ENCODE measurements at places on chromosomes 12 and 14.

GRCh38 chr12:62632411-62632918, 165.8 kb downstream of the MON2 start:
- no peak for DNase-seq

- no peak for DNase-seq
Measured at GRCh38 chr14:58963873-58964597, 224.4 kb upstream of the DAAM1 start.

DNA sequence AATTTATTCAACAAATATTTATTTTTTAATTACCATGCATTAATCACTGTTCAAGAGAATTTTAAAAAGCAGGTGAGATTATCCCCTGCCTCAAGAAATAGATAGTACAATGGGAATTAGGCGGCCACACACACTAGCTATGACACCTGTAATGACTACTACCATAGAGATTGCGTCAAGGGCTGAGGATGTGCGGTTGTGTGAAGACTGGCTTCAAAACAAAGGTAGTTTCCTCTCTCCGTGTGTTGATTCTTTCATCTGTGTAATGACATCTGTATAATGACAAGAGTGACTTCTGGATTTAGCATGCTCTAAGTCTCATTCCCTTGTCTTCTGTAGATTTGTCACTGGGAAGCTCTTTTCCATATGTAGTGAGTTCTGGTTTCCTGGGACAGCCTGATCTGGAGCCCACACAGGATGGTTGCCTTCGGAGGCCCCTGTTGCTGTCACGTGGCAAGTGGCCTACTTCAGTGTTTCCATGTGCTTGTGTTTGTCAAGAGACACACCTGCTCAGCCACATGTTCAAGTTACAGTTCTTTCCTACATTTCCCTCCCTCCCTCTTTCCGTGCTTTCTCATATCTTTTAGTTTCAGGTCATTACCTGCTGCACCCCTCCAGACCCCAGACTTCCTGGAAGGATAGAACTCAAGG, 64.3 kb downstream of the GALNT8 start:
- no peak for DNase-seq

- DNase-seq = no peak
Measured at GRCh38 chr12:62523619-62524018, 57.0 kb downstream of the MON2 start.

DNA sequence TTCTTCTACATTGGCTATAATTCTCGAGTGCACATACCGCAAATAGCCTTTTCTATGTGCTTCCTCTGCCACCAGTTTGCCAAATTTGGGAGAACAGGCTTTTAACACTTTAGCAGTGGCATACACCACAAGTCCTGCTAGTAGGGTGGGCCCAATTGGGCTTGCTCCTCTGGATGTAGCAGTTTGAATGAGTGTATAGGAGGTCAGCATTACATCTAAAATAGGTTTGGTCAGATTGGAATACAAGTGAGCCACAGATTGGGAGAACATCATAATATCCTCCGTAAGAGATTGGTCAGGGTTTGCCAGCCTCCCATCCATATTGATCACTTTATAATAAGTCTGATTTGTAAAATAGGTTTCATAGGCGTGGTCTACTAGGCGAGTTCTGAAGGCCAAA, 902 bp downstream of the ABCD2 start:
- no peak for DNase-seq

DNA sequence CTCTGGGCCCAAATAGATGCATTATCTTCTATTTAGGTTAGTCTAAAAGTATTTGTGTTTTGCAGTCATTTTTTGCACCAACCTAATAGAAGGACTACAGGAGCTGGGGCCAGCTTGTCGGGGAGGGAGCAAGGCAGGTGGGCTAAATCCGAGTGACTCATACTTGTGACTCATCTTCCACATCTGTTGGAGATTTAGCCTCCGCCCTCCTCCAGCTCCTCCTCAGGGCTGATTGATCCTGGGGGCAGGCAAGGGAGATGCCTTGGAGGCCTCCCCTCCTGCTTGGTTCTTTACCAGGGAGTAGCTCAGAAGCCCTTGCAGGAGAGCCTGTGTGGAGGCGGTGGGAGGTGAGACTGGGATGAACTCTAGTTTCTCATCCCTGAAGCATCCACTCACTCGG, 27.9 kb downstream of the RHOF start:
- DNase-seq = no peak

DNA sequence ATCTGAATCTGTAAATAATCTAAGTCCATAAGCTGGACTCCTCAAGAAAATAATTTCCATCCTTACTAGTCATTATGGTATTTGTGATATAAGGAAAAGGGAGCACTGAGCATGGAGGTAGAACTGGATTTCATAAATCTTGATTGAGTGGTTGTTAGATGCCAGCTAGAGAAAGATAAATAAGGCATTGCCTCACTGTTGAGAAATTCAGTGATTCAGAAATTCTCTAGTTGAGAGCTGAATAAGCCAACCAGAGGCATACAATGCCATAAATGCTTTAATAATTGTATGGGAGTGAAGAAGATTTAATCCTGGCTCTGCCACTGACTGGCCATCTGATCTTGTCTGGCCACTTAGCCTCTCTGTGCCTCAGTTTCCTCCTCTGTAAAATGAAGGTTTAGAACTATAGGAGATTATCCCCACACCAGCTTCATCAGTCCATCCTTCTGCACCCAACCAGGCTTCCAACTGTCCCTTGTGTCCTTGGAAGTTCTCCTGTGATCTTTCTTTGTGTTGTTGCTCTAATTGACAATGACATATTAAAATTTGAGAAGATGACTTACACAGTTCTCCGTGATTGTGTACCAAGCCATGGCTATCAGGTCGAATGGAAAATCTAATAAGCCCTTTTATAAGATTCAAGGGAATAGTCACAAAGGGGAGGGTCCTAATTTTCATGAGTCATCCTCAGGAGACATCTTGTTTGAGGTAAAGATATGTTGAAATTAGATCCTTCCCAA, 394.3 kb downstream of the EGLN3 start:
- DNase-seq = no peak

- DNase-seq = no peak
Measured at GRCh38 chr12:57343703-57344378, 87.0 kb downstream of the R3HDM2 start.

DNA sequence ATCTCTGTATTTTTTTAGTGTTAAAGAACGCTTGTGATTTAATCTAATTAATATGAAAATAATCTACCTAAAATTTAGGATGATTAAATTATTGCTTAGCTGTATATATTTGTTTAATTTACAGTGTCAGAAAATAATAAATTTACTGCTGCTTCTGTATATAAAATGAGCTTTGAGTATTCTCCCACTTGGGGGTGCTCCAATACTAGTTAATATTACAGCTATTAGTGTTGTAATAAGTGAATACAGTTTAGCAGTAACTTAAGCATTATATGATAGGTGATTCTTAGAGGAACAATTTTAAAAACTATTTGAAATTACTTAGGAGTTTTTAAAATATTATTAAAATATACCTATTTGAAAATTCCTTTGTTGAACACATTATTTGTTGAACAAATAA, 62.2 kb downstream of the PAPOLA start:
- no peak for DNase-seq

- DNase-seq = no peak
Measured at GRCh38 chr14:24938593-24938992, 111.4 kb downstream of the STXBP6 start.

DNA sequence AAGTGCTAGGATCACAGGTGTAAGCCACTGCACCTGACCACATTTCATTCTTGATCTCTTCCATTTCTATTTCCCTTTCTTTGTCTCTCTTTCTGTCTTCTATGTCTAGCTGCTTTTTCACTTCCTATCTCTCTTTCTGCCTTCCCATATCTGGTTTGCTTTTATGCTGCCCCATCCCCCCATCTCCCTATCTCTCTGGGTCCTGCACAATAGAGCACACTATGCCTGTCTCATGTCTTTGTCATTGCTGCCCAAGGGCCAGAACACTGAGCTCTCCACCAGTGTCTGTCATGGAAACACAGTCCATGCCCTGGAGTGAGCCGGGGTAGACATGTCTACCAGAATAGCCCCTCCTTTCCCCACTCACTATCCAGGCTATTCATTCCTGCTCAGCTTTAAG, 12.3 kb upstream of the RARG start:
- no peak for DNase-seq

GRCh38 chr12:119012179-119012578, 30.8 kb downstream of the SRRM4 start:
- no peak for DNase-seq

DNA sequence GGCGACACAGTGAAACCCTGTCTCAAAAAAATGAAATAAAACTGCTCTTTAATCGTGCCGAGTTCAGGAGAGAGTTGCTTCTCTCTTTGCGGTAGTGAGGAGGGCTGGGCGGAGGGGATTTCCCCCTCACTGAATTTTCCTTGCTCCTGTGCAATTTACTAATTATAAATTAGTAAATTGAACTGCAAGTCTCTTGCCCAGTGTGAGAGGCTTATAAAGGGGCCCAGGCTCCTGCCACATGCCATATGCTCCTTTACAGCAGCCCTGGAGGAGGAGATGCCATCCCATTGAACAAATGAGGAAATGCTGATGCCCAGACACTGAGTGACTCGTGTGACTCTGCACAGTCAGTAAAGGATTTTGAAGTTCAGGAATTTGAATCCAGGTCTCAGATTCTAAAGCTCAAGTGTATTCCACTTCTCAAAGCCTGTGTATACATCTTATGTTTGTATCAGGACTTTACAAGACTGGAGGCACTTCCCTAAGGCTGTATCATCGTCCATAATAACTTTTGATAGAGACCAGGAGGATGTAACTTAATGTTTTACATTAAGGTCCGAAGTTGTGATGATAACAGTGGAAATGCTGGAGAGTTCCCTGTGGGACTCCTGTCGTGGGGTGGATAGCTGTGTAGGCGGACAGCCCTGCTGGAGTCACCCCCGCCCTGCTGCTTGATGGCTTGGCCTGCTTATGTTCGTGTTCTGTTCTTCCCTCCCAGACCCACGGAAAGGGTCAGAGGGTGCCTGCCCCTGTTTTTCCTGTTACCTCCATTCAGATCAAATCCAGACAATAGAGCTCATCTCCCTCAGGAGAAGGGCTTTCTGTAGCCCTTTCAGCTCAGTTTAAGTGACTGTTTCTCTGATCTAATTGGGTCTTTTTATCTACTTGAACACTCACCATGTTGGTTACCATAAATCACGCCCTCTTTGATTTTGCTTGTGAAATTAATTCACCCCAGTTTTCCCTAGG, 13.9 kb downstream of the PELI2 start:
- DNase-seq = no peak

DNA sequence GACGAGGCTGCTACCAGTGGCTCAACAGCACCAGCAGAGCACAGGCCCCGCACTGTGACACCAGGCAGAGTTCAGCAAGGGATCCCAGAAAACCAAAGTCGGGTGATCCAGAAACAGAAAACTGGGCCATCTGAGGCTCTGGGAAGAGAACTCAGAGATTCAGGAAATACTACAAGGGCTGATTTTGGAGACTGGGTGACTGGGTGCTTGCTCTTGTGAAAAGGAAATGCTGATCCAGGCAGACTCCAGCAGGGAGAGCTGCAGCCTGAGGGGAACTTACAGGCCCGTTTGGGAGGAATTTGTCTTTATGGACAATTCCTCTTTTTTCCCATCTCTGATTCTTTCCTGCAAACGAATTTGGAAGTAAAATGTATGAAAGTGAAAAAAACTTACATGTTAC, 28.2 kb downstream of the FOXN3 start:
- DNase-seq = no peak

GRCh38 chr12:44960423-44960822, 84.3 kb upstream of the NELL2 start:
- no peak for DNase-seq

GRCh38 chr14:105378199-105378598, 20.1 kb upstream of the TEX22 start:
- no peak for DNase-seq

DNA sequence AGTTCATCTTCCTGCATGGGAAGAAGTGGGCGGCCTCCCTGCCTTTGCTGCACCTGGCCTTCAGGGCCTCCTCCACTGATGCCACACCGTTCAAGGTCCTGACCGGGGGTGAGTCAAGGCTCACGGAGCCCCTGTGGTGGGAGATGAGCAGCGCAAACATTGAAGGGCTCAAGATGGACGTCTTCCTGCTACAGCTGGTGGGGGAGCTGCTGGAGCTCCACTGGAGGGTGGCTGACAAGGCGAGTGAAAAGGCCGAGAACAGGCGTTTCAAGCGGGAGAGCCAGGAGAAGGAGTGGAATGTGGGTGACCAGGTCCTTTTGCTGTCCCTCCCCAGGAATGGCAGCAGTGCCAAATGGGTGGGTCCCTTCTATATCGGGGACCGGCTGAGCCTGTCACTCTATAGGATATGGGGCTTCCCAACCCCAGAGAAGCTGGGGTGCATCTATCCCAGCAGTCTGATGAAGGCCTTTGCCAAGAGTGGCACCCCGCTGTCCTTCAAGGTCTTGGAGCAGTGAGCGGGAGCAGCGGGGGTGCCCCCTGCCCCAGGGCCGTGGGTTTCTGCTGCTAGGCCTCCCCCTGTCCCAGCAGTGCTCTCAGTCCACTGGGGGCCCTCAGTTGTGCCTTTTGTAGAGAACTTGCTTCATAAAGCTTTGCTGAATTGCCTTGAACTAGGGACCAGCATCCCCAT, 12.4 kb downstream of the CBLN3 start:
- no peak for DNase-seq

GRCh38 chr12:124398578-124399227, 103.8 kb downstream of the RFLNA start:
- no peak for DNase-seq

DNA sequence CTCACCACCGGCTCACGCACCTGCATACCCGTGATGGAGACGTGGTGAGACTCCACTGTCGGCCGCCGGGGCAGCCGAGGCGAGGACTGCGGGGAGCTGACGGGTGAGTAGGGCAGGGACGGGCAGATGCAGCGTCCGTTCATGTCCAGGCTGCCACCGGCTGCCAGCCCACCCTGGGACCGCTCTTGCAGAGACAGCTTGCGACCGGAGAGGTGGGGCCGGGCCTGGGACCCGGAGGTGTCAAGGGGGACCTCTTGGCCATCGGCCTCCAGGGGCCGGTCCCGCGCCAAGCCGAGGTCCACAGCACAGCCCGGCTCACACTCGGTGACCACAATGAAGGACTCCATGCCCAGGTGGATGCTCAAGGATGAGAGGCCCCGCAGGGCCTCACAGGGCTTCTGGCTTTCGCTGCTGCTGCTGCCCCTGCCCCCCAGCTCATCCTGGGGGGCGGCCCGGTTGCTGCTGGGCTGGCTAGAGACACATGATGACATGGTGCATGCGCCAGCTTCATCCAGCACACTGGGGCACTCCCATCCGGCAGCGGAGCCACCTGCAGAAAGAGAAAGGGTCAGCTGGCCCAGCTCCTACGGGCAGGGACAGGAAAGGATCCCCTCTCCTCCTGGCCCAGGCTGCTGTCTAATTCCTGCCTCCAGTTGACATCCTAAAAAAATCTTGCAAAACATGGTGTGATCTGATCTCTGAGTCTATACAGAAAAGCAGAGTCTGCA, 22.3 kb downstream of the CAMKK2 start:
- DNase-seq = no peak
